ENCODE measurements at places on chromosomes 3 and 15.

- peak; percentile 43 for DNase-seq
Observed at GRCh38 chr15:75531041-75531450, 48.1 kb downstream of the PTPN9 start.

DNA sequence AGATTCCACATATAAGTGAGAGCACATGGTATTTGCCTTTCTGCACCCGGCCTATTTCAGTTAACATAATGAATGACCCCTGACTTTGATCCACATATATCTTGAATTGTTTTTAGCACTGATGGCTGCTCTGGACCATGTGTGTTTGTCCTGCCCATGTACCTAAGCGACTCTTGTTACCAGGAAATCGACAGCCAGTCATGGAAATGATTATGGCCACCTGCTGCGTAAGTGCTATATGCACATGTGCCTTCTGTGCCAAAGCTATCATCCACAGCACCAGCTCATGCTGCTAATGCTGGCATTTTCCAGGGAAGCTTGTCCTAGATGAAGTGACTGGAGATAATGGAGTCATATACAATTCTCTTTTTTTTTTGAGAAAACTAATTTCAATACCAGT is 103.7 kb downstream of the PEX5L start:
- no peak for DNase-seq

DNA sequence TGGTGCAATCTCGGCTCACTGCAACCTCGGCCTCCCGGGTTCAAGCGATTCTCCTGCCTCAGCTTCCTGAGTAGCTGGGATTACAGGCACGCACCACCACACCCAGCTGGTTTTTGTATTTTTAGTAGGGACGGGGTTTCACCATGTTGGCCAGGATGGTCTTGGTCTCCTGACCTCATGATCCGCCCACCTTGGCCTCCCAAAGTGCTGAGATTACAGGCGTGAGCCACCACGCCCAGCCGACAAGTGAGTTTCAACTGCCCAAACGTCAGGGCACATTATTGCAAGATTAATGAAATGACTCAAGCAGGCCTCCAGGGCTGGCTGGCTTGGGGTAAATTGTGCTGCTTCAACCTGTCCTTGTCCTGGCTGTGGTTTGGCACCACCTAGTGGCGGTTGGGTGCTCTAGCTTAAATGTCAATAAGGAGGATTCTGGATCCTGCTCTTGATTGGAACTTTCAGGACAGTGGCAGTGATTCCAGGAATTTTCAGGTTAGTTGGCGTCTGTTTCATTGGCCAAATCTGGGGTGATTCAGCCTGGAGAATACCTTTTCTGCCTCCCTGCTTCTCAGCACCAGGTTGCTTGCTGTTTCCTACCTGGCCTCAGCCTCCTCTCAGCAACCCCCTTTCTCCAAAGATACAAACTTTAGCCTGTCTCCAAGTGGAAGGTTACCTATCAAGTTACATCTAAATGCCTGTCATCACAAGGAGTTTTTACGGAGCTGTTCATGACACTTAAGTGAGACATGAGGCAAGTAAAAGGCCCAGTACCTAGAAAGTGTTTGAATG is 32.4 kb upstream of the SACM1L start:
- peak; percentile 90 for DNase-seq

DNA sequence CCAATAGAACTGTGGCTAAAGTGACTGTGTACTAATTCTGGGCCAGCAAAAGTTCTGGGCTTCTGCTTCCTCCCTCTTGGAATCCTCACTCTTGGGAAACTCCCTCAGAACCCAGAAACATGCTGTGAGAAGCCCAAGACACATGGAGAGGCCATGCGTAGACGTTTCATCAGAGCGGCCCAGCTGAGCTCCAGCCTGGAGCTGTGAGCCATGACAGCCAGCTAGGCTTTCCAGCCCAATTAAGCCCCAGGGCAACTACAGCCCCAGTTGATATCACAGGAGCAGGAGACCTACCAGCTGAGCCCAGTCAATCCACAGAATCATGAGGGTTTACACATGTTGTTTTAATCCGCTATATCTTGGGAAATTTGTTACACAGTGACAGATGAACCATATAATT is 43.6 kb upstream of the CNOT10 start:
- peak; percentile 29 for DNase-seq

- DNase-seq, result no peak
Observed at GRCh38 chr3:38264779-38265178, 833 bp upstream of the SLC22A13 start.

DNA sequence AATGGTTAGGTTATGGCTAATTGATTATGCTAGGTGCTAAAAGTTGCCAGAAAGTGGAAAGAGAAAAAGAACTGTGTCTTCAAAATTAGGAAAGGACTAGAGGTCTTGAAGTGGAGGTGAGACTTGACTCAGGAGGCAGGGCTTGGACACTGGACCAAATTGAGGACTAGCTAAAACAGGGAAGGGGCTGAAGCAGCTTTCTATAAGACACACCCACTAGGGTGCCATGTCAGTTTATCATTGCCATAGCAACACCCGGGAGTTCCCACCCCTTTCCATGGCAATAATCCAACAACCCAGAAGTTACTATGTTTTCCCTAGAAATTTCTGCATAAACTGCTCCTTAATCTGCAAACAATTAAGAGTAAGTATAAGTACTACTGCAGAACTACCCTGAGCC is 42.9 kb upstream of the MITF start:
- no peak for DNase-seq

DNA sequence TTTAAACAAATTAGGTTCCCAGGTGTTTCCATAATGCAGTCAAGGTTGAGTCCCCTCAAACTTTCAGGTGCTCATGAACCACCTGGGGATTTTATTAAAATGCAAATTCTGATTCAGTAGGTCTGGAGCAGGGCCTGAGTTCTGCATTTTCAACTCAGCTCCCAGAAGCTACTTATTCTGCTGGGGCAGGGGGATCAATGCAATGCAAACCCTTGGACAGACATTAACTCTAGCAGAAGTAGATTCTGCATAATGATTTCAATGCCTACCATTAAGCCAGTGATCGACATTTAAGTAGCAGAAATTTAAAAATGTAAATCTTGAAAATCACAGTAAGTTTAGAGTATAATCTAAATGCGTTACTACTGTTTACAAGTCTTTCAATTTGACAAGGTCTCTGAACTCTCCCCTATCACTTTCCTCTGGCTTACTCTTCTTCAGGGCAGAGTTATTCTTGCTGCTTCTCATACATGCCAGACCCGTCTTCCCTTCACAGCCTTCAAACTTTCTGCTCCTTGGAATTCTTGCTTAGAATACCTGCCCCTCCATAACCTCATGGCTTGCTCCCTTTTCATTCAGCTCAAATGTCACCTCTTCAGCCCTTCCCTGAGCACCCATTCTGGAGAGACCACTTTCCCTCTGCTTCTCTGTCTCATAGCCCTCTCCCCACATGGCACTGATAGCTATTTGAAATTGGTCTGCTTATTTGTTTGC is 19.3 kb upstream of the DPPA4 start:
- DNase-seq, result no peak

DNA sequence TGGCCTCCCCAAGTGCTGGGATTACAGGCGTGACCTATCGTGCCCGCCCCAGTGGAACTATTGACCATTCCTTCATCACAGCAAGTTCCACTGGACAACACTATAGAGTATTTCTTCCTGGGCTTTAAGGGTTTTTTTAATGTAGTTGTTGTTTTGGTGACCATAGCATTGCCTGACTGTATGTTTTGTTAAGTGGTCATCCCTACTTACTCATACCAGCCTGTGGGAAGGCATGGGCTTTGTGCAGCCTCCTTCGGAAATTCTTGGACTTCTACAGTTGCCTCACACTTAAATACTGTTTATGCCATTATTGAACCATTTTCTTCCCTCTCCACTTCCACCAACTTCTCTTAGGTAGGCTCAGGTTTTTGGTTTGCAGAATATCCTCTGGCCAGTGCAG is 19.9 kb upstream of the ALPK3 start:
- DNase-seq, result no peak

DNA sequence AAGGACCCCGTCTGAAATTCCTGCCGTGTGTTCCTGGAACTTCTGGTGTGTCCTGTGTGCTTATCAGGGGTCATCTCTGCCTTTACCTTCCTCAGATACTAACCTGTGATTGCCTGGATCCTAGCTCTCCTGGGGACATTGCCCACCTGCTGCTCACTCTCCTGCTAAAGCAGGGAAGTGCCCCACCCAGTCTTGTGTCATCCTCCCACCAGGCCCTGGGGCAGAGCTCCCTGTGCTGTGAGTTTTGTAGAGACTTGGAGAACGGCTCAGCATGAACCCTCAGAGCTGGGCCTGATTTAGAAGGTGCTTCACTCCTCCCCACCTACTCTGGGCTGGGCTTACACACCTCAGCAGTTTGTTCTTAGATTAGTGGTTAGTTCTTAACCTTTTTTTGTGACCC is 3.8 kb upstream of the TMEM44 start:
- no peak for DNase-seq

GRCh38 chr3:152416808-152417580 is 148.3 kb downstream of the MBNL1 start:
- no peak for DNase-seq

- no peak for DNase-seq
Observed at GRCh38 chr3:5264093-5264600, 76.6 kb downstream of the EDEM1 start.

- DNase-seq, result no peak
Observed at GRCh38 chr15:87322265-87322664, 934.3 kb downstream of the NTRK3 start.

DNA sequence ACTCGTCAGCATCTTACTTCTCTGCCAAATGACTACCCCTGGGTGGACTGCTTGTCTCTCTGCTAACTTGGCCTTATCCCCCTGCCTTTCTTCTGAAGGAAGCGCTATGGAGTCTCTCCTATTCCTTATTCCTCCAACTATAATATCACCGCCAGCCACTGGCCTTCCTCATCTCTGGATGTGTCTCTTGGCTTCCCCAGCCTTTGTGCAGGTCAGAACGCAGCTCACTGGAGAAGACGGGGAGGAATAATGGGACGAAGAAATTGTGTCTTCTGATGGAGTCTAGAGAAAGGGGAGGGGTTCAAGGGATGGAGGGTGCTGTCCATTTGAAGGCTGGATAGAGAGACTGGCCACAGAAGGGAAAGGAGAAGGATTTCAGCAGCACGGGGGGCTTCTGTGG is 16.9 kb downstream of the ITGA11 start:
- DNase-seq, result no peak

- DNase-seq, result no peak
Observed at GRCh38 chr15:76162784-76163456, 103.1 kb downstream of the TMEM266 start.

DNA sequence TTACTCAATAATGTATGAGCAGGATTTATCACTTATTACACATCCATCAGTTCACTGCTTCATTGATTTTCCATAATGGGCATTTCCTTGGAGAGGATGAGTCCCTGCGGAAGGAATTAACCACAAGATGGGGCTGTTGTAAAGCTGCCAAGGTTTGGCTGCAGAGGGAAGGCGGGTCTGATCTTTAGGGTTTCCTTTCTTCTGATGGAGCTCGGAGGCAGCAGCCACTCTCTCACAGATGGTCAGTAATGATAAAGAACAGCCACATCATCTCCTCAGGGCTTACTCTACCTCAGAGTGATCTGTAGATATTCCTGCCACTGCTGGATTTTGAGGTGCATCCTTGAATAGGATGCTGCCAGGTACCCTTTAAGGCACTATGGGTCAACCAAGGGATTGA is 115.2 kb downstream of the USP13 start:
- DNase-seq, result peak; percentile 44

DNA sequence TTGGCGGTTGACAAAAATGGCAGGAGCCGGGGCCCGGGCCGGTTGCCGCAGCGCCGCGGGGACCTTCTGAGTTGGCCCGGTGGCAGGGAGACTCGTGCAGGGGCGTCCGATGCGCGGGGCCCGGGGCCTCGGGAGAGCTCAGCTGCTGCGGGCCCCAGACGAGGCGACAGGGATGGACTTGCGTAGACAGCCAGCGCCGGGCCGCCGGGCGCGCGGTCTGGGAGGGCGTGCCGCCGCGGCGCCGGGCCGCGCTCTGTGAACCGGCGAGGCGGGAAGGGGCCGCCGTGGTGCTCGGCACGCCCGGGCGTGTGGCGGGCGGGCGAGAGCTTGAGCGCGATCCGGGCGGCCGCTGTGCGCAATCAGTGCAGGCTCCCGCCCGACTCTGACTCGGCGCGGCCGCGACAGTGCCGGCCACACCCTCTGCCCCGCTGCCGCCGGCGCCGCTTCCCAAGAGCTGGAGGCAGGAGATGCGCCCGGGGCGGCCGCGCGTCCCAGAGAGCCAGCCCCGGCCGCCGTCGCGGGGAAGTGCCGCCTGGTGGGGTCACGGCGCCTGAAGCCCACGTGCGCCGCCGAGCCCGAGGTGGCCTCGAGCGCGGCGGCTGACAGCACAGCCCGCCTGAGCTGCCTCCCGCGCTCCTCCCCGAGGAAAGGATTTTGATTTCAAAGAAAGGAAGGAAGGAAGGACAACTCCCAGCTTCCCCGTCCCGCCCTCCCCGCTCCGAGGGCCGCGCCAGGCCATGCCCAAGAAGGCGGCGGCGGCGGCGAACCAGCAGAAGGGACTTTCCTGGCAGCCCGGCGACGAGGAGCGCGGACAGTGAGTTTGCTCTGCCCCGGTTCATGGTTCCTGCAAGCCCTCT is 657 bp downstream of the TLNRD1 start:
- DNase-seq, result peak; percentile 25

DNA sequence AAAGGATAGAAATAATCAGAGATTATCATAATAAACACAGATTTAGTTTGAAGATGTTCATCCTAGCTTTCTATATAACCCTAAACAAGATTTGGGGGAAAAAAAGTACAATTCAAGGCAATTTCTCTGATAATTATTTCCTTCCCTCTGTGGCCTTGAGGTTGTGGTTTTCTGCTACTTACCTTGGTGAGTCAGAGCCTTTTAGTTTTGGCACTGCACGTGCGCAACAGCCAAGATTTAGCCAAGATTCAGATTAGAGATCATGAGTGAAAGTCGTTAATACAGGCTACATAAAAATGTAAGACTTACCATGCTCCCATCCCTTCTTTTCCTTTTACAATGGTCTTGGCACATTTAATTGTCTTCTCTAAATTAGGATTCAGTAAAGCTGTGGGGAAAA is 6.7 kb downstream of the LYZL4 start:
- DNase-seq, result no peak

DNA sequence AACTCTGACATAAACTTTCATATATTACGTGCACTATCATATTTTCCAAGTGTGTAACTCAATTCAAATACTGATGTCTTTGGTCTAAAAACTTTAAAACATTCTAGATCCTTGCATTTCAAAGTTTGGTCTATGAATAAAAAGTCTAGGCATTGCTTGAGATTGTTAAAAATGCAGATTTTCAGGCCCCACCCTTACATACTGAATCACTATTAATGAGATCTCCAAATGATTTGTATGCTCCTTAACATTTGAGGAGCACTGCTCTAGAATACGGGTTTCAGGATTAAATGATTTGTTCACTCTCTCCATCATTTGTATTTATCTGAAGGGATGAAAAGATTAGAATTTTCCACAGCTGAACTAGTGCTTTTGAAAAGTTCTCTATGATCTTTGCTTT is 202.9 kb downstream of the KBTBD8 start:
- DNase-seq, result no peak

Data from GM04504 (cell line).